SW 1271 (cell line): ENCODE measurements at places on chromosomes 13 and 19.
A peak's percentile ranks its signal among the peaks of the same experiment; 100 is the strongest.

DNA sequence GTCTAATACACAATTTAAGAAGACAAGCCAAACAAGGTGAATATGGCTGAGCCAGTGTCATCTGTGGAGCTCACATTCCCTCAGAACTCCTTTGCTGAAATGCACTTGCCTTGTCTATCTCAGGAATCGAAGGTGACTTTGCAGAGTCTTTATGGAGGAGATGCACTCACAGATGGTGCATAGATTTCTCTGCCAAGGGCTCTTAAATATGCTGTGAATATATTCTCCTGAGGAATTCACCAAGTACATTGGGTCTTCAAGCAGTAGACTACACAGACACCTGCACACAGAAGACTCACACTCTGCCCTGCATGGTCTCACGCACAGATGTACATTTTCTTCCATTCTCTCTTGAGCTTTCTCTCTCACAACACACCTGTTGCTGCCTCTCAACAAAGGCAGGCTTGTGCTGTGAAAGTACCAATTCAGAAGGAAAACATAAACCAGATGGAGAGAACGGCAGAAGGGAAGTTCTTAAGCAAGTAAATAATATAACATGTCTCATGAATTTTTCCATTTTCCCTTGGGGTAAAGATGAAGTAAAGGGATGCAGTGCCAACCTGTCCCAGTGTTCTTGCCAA is 174.7 kb downstream of the DLEU7 start:
- no peak for DNase-seq

DNA sequence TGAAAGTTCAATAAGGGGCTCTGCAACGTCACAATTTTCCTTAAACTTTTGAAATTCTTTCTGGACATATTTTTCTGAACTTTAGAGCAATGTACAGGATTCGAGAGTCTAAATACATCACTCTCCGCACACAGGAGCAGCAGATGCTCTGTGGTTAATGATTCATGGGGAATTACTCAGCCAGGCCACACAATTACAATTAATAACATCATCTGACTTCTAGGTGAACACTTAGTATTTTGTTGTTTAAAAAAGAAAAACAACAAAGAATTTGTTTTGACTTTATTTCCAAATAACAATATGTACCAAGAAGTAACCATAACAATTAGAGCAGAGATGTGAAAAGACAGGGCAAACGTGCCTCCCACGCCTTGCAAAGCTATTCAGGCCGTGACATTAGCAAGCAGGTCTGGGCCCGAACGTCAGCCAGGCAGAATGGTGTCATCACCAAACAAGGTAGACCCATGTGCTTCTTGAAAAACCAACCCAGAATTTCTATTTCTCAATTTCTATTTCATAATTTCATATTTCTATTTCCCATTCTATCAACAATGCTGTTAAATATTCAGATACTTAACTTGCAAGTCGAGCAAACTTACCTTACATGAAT is 236.3 kb downstream of the COL4A1 start:
- no peak for DNase-seq

DNA sequence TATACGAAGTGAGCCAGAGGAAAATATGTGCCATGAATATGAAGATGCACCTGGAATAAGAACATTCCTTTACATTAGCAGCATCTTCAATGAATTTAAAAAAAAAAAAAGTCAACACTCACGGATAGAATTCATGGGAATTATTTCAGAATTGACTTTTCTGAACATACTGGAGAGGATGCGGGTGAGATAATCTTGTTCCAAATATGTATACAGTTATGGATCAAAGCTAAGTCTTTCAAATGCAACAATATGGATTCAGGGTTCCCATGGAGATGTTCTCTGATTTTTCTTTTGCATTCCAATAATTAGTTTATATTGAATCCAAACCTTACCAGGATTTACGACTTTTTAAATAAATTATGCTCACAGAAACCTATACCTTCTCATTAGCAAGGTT is 1660.7 kb downstream of the SLITRK1 start:
- no peak for DNase-seq

DNA sequence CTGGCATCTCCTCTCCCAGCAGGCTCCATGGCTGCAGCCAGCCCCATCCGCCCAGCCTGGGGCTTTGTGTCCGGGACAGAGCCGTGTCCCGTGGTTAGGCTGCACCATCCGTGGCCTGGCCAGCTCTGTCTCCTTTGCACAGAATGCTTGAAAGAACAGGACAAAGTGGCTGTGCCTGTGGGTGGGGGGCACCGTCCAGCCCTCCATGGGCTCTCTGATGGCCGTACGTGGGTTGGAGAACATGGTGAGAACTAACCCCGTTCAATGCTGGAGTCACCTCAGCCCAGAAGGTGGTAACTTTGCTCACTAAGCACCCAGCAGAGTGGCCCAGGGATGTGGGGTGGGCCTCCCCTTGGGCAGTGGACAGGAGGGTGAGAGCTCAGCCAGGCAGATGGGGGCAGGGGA is 2.8 kb downstream of the RPS15 start:
- DNase-seq = no peak

GRCh38 chr13:27599845-27600553 is 20.3 kb downstream of the LNX2 start:
- DNase-seq = peak; percentile 42

DNA sequence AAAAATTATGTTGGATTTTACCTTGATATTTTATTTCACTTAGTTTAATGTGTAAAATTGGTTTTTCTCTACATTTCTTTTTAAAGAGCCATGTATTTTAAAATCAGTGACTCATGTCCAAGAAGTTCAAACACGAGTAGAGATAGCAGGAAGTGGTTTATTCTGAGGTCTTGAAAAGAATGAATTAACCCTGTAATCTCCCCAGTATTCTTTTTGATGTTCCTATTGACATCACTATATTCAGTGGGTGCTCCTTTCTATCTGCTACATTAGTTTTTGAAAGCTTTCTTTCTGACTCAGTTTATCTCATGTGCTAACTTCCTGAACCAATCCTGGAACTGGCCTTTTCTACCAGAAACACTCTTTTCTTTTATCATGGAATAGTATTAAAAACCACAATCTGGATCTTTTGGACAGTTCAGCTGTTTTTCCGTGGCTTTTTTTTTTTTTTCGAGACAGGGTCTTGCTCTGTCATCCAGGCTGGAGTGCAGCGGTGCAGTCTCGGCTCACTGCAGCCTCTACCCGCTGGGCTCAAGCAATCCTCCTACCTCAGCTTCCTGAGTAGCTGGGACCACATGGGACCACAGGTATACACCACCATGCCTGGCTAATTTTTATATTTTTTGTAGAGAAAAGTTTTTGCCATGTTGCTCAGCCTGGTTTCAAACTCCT is 114.9 kb downstream of the PCCA start:
- DNase-seq = no peak

- no peak for DNase-seq
These were observed 260.4 kb upstream of the MIR17HG start for GRCh38 chr13:91086936-91087716.

GRCh38 chr19:4976401-4977298 is 7.7 kb downstream of the KDM4B start:
- DNase-seq = no peak

DNA sequence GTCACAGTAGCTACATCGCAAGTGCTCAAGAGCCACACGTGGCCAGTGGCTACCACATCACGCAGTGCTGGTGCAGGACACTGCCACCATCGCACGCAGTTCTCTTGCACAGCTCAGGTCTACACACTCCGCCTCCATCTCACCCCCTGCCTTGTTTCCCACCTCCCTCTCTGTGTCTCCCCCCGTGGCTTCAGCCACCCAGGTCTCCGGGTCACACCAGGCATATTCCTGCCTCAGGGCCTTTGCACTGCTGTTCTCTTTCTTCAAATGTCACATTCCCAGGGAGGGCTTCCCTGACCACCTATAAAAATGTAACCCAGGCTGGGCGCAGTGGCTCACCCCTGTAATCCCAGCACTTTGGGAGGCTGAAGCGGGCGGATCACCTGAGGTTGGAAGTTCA is 10.6 kb downstream of the CCDC8 start:
- DNase-seq = no peak

- DNase-seq = no peak
These were observed 29.8 kb downstream of the RAB20 start for GRCh38 chr13:110531671-110532083.

- no peak for DNase-seq
These were observed 14.6 kb downstream of the RAB3D start for GRCh38 chr19:11324748-11325389.

- DNase-seq = no peak
These were observed 5.0 kb upstream of the KMT2B start for GRCh38 chr19:35712567-35713505.

- DNase-seq = no peak
These were observed 15.2 kb downstream of the ERFL start for GRCh38 chr19:41912899-41913537.

- no peak for DNase-seq
These were observed 38.6 kb upstream of the LAMP1 start for GRCh38 chr13:113258321-113259054.

DNA sequence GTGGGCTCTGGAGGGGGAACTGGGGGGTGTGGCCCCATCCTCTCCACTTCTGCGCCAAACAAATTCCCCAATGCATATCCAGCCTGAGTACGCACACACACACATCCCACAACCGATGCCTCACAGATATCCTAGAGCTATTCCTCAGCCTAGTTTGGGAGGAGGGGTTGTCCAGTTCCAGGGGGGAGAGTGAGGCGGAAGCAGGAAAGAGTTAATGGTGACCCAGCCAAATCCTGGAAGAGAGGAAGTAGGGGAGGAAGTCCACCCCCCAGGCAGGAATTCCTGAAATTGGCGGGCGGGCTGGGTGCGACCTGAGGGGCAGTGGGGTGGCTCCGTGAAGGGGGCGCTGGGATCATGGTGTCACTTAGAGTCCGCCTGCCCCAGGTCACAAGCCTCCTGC is 897 bp downstream of the GPR4 start:
- DNase-seq = no peak

- DNase-seq = no peak
These were observed 599 bp upstream of the ARHGEF7 start for GRCh38 chr13:111114362-111115060.
